HEK293T (cell line): ENCODE measurements at places on chromosomes 12 and 14.
A peak's percentile ranks its signal among the peaks of the same experiment; 100 is the strongest.

- DNase-seq = no peak
Measured at GRCh38 chr14:64447876-64448670, 17.2 kb upstream of the AKAP5 start.

DNA sequence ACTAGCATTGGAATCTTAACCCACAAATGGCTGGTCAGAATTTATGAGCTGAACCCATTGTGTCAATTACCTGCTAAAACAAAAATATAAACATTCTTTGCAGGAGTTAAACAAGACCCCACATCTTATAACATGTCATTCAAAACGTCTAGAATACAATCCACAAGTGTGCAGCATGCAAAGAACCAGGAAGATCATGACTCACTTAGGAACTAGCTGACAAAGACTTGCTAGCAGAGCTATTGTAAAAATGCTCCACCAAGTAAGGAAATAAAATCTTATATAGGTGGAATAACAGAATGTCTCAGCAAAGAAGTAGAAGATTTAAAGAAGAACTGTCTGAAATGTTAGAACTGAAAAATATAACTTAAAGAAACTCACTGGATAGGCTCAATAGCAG, 26.5 kb upstream of the POC1B start:
- DNase-seq = no peak

GRCh38 chr12:110314308-110314707, 33.3 kb downstream of the ATP2A2 start:
- no peak for DNase-seq

DNA sequence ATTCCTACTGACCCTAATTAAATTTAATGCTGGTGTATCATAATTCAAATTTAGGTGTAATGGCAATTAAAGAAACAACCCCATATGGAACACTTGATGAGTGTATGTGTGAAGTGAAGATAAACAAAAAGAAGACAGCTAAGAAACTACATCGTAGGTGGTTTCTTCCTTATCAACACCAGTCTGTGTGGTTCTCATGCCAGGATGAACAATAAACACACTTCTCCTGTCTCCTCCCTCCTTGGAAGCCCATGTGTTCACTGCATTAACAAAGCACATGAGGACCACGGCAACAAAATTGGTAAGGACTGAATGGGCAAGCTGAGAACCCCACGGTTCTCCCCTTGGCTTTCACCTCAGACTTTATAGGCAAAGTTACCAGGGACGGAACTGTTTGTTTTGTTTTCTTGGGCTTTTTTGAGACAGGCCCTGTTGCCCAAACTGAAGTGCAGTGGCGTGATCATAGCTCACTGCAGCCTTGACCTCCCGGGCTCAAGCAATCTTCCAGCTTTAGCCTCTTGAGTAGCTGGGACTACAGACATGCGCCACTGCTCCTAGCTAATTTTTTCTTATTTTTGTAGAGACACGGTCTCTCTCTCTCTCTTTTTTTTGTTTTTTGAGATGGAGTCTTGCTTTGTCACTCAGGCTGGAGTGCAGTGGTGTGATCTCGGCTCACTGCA, 71.0 kb downstream of the TRAFD1 start:
- DNase-seq = no peak

DNA sequence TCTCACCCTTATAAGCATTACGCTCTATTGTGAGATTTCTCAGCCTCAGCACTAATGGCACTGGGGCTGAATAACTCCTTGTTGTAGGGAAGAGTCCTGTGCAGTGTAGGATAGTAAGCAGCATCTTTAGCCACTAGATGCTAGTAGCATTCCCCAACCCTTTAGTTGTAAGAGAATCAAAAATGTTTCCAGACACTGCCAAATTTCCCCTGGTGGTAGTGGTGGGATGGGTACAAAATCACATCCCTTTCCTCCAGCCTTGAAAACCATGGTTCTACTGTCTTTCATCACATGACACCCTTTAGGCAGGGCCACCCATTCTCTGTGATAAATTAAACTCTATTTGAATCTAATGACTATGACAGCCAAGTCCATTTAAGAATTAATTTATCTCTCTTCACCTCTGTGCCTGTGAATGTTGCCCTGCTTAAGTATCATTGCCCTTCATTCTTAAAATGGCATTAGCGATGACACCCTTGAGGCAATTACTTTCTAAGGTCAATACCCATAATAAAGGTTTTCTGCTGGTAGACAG, 199.4 kb downstream of the ANO4 start:
- no peak for DNase-seq

DNA sequence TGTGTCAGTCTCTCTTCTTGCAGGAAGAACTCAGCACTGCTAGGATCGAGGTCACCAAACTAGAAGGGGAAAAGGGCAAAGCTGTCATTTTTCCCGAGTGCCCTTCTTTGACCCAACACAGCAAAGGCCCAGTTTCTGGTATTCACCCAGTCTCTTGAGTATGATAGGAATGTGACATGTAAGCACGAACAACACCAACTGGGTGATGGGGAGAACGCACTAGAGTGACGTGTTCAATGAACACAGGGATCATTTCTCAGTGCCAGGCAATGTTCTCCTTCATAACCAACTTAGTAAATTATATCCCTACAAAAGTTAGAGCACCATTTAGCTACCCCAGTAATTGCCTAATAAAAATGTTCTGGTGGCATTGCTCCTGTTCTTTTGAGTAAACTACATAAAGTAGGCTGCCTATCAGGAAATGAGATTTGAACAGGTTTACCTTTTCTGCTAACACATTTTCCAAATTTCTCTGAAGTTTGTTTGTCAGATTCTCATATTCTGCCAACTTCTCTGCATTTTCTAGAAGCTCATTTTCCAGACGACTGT, 64.5 kb downstream of the NIN start:
- DNase-seq = no peak

GRCh38 chr14:74929242-74929641, 6.2 kb upstream of the RPS6KL1 start:
- DNase-seq = no peak

DNA sequence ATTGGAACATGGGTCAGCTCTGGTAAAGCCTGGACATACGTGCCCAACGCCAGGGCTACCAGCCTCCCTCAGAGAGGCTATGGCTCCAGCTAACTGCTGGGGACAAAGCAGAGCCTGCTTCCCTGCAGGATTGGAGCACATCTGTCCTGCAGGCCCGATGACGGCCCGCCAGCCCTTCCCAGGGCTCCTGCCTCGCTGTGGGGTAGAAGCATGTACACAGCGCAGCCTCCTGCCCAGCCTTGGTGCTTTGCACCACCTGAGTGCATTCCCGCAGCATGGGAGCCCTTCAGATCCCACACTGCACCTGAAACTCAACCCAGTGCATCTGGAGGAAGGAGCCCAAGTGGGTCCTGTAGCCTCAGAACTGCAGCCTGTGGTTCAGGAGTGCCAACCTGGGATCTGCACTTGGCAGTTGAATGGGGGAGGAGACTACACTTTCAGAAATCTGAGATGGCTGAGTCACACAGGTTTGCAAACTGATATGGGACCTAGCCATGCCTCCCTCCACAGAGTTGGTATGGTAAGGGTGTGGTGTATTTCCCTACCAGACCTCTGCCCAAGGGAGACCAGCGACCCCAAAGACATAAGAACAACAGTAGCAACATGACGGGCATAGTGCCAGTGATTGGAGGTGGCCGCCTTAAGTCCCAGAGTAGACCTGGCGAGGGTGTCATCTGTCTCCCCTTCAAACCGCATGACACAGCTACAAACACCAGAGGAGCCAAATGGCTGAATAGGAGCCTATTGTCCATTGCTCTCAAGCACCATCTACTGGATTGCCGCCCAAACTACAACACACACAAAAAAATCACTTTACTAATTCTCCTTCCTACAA, 273.9 kb upstream of the MIS18BP1 start:
- DNase-seq = peak; percentile 63

DNA sequence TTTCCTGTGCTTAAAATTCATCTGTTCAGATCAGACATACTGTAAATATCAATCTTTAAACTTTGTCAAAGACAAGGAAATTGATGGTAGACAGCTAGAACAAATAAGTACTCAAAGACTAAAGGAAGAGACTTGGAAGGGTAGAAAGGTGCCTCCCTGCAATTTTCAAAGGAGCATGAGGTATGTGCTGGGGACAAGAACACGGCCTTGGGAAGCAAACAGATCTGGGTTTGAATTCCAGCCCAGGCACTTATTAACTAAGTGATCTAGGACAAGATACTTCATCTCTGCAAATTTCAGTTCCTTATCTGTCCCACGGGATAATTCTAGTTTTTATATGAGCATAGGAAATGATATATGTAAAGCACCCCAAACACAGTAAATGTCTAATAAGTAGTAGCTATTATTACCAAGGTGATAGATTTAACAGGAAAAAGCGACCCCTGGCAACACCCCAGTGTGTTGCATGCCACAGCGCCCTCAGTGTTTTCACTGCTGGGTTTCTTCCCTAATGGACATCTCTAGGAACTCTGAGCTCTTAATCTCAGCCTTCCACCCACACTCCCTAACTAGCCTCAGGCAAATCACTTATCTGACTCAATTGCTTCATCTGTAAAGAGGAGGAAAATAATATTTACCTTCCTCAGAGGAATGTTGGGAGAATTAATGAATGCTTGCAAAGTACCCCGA, 44.7 kb upstream of the BMP4 start:
- no peak for DNase-seq

DNA sequence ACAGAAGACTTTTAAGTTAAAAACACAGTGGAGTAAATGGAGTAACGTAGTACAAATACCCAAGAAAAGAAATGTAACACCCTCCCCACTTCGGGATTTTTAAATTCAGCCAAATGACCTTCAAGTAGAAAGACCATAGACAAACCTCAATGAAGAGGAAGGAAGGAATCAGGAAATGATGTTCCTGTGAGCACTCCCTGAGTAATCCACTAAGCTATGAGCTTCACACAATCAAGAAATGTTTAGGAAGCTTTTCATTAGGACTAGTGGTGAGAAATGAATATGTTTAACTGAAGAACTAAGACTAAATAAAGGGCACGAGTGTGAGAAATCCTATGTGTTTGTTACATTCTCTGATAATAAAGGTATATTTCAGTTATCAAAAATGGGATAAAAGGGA, 10.1 kb downstream of the TCL1A start:
- no peak for DNase-seq

DNA sequence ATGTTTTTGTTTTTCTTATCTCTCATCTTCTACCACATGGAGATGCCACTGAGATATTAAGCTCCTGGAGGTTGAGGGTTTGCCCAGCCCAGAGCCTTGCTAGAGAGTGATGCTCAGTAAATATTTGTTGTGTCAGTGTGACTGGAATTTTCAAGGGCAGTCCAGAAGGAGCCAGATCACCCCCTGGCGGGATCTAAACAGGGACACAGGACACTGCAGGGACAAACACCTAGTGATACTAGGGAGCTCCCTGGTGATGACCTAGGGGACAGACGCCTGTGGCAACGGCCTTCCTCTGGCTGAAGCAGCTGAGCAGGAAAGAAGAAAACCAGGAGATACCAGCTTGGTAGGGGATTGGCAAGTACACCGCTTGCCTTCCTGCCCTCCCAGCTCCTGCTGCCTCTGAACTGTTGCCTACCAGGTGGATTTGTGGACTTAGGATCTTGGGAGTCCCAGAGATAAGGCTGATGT, 714.4 kb upstream of the TBX3 start:
- DNase-seq = no peak

DNA sequence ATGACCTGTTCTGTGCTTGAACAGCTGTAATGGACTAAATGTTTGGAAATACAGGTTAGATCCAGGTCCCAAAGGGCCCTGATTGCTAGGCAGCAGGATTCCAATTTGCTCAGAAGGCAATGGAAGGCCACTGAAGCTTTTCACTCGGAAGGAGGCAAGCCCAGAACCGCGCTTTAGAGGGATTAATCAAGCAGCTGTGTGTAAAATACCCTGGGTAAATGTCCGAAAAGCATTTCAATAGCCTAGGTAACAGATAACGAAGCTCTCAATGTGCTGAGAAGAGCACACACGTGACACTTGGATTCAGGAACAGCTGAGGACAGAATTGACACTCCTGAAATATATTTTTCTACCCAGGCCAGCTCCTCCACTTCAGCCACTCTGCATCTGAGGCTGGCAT, 436.1 kb downstream of the TMEM132D start:
- no peak for DNase-seq

DNA sequence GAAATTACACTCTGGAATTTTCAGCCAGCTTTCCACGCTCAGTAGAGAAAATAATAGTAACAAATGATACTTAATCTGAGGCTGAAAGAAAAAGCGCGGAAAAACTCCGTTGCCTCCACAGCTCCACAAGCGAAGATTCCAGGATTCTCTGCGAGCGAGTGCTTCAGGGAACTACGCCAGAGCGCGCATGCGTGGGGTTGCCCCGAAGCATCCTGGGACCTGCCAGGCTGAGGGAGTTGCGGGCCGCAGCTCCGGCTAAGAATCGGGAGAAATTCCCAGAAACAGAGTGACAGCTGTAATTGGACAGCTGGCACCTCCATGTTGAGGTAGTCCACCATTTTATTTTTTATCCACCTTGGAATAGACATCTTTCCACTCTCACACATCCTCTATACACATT, 12.0 kb upstream of the TTC5 start:
- DNase-seq = no peak

DNA sequence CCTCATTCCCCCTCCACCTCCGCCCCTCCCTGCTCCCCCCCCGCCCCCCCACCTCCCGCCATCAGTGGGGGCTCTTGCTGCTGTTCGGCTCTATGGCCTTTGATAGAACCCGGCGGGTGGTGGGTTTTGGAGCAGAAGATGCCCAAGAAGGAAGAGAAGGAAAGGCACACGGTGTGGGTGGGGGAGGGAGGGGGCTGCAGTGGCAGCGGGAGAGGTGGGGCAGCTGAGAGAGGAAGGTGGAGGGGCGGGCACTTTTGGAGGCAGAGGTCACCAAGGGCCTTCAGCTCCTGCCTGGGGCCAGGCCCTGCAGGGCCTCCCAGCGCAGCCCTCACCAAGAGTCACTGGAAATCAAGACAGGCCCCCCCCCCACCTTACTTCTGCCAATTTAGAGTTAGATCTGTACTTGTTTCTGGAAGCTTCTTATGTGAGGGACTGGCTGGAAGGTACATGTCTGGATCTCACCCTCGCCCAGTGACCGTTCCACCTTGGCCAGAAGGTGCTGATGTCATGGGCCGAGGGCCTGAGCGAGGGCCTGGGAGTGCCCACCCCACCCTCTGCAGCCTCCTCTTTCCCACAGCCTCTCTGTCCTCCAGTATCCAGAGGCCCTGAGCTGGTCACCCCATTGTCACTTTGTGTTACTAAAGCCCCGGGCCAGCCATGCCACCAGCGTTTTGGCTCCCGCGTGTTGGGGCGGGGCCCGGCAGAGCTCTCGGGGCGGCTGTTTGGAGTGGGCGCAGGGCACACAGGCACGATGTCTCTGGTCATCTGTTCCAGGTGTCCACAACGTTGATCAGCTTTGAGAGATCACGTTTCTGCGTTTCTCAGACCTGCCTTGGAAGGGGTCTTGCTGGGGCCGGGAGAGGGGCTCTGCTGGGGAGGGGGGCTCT, 153.9 kb downstream of the KIF26A start:
- no peak for DNase-seq

- peak; percentile 68 for DNase-seq
Measured at GRCh38 chr12:2958432-2959191, 585 bp upstream of the TEAD4 start.

GRCh38 chr14:25026476-25027137, 23.3 kb downstream of the STXBP6 start:
- DNase-seq = no peak
